CD4-positive, alpha-beta T cell treated with Interleukin-6 for 4 hours (primary cell): ENCODE measurements at places on chromosomes 7 and 10.

- no peak for DNase-seq
Observed at GRCh38 chr7:90560730-90561129, 35.4 kb upstream of the CDK14 start.

- no peak for DNase-seq
Observed at GRCh38 chr7:42315631-42316030, 78.6 kb upstream of the GLI3 start.

DNA sequence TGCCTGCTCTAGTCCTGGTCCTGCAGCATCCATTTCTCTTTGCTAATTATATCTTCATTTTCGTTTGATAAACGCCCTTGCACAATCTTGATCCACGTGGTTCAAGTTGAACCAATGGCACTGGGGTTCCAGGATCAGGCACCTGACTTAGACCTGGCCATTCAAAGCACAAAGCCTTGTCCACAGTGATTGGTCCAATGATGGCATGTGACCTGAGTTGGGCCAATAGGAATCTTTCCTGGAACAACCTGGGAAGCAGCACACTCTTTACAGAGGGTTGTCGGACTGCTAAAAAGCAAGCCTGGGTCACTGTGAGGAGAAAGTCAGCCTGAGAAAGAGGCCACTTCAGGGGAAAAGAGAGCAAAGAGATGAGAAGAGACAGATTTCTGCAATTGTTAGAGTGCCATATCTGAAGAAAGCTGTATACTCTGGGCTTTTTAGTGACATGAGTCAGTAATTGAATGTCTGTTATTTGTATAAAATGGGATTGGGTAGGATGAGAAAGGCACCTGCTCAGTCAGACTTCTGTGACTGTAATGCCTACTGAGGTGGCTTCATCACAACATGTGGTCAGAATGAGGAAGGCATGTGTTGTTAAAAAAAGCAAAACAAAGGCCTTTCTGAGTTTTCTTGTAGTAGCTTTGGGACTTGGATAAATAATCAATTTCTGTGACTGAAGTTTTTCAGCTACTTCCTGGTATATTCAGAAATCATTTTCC, 4.4 kb upstream of the STEAP4 start:
- DNase-seq, result no peak

DNA sequence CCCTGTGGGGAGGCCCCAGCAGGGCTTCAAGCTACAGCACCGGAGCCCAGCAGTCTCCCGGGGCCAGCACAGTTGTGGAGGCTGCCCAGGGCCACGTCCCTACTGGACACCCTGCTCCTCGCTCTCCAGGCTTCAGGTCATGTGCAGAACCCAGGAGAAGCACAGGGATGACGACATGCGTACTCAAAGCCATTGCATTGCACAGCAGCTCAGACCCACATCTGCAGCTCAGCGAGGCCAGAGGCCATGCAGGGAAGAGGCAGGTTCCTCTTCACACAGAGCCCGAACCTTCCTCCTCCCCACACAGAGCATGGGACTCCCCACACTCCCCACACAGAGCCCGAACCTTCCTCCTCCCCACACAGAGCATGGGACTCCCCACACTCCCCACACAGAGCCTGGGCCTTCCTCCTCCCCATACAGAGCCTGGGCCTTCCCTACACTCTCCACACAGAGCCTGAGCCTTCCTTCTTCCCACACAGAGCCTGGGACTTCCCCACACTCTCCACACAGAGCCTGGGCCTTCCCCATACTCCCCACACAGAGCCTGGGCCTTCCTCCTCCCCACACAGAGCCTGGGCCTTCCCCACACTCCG, 12.3 kb downstream of the CFAP46 start:
- DNase-seq, result no peak

GRCh38 chr10:86401588-86402282, 35.1 kb upstream of the GRID1 start:
- DNase-seq, result peak; percentile 48

- no peak for DNase-seq
Observed at GRCh38 chr7:1301882-1302251, 69.2 kb downstream of the UNCX start.

DNA sequence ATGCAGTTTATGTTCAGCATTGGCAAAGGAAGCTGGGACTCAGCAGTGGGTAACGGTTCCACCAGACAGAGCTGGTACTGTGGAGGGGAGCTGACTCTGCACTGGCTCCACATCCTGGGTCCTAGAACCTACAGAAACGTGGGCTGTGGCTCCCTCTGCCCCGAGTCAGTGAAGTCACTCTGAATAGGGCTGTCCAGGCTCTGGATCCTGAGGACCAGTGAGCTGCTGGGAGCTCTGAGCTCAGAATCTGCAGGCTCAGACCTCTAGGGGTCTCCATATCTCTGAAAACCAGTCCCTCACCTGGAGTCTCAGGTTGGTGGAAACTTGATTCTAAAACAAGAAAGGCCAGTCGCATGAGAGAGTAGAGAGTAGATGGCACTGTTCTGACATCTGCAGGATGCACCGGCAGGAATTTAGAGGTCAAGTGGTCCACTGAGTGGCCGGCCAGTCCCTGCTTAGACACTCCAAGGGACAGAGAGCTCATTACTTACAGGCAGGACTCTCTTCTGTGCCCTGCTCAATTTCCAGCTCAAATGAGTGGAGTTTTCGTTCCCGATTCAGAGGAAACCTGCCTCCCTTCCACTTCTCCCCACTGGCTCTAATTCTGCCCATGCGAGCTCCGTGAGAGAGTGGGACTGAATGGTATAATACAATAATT, 18.6 kb downstream of the NPFFR1 start:
- no peak for DNase-seq

- DNase-seq, result no peak
Observed at GRCh38 chr10:91672021-91672608, 39.2 kb upstream of the PPP1R3C start.

DNA sequence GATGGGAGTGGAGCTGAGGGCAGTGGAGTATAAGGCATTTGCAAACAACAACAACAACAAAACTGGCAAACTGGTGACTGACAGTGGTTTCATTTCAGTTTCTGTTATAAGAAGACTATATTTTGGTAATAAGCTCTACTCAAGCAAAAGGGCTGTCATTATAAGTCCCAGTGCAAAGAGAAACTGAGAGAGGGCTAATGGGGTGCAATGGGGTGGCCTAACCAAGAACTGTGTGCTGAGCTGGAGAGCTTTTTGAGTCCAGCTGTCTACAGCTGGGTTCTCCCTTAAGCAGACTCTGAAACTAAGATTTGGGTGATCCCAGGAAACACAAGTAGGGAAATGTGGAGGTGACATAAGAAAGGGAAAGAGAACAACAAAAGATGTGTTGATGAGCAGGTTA, 439.3 kb downstream of the ADRA2A start:
- DNase-seq, result no peak

DNA sequence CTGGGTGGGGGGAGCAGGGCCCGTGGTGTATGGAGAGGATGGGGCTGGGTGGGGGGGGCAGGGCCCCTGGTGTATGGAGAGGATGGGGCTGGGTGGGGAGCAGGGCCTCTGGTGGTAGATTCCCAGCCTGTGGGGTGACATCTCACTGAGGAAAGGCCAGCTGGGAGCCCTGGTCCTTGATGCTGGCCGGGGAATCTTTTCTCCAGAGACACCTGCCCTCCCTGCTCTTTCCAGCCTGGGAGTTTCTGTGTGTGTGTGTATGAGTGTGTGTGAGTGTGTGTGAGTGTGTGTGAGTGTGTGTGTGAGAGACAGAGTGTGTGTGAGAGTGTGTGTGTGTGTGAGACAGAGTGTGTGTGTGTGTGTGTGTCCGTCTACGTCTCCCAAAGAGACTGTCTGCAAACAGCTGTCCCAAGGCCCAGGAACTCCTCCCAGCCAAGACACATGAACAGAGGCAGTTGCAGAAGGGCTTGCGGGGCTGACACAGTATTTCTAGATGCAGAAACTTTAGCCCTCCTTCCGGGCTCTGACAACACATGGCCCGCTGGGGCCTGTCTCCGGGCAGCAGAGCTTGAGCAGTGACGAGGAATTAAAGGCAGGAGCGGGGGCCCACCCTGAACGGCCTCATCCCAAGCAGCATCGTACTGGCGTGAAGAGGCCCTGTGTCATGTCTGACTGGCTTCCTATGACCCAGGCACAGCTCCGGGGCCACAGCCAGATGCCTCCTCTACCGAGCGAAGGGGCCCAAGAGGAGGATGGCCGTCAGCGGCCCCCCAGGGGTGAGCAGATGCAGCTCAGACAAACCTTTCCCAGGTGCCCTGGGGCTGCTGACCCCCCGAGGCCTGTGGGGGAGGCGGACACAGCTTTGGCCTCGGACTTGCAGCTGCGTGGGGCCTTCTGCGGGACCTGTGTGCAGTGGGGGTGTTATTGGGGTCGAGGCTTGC, 24.3 kb downstream of the FAM20C start:
- no peak for DNase-seq

DNA sequence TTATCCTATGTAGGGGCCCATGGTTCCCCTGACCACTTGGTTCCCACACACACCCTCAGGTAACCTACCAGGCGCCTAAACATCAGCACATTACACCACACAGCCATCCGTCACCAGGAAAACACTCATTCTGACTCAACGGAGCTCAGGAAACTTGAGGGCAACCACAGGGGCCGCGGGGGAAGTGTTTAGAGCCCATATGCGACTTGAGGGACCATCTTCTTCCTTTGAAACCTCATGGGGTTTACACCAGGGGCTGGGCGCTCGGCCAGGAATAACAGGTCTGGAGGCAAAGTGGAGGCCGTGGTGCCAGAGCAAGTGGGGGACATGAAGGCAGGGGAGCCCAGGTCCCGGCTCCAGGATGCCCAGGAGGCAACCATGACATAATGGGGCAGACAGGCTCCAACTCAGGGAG, 1.5 kb downstream of the STX1A start:
- DNase-seq, result peak; percentile 82
